Stimulated activated CD8-positive, alpha-beta memory T cell treated with anti-CD3 and anti-CD28 coated beads, Interleukin-2, amount 100 ng/mL, for 1 hour (primary cell): ENCODE measurements at places on chromosomes 7 and 10.

DNA sequence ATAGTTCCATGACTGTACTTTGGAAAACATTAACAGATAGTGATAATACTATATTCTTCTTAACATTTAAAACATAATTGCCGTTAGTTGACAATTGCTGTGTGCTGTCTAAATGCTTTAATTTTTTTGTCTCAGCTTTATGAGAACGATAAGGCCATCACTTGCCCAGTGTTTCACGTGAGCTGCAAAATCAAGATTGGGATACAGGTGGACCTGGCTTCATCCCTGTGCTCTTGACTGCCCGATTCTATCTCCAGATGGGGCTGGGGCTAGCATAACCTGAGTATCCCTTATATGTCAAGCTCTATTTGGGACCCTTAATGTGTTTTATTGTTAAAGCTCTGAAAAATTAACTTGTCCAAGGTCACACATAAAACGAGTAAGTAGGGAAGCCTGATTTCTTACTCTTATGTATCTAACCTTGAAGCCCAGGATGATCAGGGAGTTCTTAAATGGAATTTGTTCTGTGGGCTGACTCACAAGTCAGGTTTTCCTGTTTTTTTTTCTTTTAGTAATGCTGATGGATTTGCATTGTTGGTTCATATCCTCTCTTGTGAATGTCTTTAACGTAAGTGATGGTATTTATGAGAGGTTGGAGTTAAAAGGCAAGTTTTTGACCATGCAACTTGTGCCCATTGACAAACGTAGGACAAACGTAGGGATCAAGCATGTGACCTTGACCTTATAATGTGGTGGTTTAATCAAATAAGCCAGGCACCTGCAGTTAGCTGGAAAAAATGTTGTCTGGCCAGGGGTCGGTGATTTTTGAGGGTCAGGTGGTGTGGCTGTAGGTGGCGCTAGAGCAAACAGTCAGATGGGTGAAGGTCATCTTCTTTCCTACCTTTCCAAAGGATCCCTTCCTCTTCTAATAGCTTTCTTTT lies 3.6 kb downstream of the PRKAR2B start:
- DNase-seq = no peak

DNA sequence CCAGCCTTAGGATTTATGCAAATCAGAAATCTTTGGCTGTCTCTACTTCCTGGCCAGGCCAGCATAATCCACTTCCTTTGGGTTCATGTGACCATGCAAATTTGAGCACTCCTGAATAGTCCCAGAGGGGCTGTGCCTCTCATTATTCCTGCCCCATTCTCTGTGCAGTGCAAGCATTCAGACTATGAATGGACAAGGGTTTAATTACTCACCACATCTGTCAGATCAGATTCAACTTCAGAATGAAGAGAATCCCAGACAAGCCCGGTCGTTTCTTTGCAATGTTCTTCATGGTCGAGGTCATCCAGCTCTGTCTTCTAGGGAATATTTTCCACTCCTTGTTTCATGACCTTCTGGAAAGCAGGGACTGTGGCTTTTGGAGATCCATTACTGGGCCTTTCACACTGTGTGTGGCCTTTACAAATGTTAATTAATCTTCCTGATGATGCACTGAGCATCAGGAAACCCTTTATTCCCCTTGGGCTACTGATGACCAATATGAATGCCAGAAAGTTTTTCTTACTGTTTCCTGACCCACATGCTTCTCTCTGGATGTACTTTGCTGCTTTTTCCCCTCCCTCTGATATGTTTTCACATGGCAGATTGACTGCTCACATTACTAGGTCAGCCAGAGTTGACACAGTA lies 217.6 kb upstream of the TCF7L2 start:
- DNase-seq = no peak

DNA sequence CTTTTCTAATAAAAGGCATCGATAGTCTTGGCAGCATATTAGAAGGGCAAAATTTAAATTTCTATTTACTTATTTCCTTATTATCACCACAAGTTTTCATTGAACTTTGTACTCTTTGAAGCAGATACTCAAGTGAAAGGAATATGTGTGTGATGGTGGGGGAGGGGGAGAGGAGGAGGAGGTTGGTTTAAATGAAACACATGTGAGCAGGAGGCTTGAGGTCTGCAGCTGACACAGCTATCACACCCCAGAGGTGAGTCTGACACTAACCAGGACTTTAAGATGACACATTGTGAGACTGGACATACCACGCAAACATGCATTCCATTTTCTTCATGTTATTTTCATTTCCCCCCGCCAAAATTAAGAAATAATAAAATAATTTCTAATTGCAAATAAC lies 63.3 kb downstream of the CTTNBP2 start:
- no peak for DNase-seq

- DNase-seq = no peak
Measured at GRCh38 chr10:126948355-126949160, 43.3 kb downstream of the DOCK1 start.

DNA sequence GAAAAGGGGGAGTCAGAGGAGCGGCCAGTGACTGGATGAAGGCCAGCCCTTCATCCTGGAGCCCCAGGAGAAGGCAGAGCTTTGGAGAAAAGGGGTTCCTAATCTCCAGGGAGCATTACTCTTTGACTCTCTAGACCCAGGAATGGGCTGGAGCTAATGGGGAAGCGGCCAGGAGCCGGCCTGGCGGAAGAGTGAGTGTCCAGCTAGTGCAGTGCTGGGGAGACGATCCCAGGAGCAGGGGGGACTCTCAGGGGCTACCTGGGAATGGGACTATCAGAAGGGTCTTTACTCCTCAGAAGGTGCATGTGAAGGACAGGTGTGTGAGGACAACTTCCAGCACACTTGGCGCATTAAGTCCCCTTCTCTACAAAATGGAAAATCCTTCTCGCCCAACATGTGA lies 2.4 kb upstream of the PAX2 start:
- no peak for DNase-seq

DNA sequence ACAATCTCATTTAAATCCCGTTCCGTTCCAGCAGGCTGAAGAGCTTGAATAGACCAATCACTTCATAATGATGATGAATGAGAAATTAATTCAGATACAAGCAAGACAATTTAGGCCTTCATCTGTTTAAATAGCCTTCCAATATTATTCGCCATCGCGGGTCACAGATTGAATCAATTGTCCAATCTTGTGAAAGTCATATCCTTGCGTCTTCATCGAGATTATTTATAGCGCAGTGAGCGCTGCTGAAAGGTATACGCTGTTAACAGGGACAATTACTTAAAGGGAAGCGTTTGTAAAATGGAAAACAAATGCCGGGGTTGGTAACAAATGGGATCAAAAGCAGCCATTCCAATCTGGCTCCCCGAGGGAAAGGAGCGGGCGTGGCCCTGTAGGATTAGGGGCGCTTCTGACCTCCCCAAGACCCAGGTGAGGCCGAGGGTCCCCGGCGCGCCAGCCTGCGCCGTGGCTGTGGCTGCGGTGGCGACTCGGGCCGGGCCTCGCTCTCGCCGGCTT lies 8.6 kb downstream of the EVX1 start:
- DNase-seq = no peak

- no peak for DNase-seq
Measured at GRCh38 chr7:135215698-135216097, 4.4 kb upstream of the WDR91 start.

DNA sequence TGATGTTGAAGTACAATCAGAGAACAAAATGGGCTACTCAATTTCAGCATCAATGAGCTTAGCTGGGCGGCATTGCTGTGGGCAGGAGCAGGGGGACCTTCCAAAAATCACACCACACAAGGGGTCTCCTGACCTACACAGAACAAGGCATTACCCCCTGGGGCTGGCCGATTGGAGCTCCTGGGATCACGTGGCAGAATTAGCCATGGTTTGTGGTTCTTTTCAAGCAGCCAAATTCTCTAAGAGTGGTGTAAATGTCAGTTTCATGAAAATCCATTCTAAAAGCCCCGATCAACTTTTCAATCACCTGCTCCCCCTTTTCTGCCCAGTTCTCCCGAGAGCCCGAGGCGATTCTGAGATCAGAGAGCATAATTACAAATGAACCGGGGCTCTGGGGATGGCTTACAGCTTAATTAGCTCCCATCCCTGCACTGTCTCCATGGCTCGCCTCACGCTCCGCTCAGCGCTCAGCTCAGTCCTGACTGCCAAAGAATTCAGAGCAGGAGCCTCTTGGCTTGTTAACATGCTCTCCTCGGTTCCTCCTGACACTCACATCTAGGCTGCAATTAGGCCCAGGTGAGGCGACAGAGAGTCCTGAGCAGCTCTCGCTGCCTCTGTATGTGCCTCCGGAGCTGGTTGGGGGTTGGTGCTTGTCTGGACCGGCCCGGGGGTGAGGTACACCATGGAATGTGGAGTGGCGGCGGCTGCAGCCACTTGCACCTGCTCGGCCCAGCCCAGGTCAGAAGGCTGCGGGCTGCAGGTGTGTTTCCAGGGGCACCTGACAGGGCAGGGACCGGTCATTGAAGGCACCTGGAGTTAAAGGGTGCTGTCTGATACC lies 111.8 kb downstream of the WDR11 start:
- no peak for DNase-seq

- DNase-seq = no peak
Measured at GRCh38 chr7:132574223-132574622, 2.0 kb downstream of the PLXNA4 start.

DNA sequence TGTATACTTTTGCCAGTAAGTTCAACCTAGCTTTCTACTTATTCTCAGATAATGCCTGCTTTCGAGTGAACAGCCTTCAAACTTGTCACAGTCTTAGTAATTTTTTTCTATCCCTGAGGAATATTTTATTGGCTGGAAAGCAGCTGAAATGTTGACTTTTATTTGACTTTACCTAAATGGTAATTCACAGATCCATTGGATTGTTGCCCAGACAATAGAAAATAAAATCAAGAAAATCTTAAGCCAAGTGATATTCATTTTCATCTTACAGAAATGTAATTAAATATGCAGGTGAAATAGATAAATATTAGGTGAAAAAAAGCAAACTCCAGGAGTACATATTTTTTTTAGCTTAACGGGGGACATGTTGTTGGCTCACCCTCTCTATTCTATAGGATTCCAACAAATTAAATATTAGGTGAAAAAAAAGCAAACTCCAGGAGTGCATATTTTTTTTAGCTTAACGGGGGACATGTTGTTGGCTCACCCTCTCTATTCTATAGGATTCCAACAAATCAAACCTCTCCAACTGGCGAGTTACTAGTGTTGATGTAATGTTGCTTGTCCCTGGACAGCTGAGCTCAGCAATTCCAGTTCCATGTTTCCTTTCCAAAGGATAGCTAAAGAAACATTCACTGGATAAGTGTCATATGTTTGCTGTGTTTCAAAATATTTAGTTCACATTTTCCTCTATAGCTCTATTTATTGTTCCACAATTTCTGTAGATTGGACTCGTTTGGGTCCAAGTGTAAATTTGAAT lies 4.2 kb downstream of the TMEM26 start:
- no peak for DNase-seq

- no peak for DNase-seq
Measured at GRCh38 chr7:69243016-69243415, 355.3 kb upstream of the AUTS2 start.

- DNase-seq = no peak
Measured at GRCh38 chr7:153588586-153588985, 463.6 kb upstream of the DPP6 start.

GRCh38 chr7:92831716-92832533 lies 4.4 kb downstream of the CDK6 start:
- no peak for DNase-seq

DNA sequence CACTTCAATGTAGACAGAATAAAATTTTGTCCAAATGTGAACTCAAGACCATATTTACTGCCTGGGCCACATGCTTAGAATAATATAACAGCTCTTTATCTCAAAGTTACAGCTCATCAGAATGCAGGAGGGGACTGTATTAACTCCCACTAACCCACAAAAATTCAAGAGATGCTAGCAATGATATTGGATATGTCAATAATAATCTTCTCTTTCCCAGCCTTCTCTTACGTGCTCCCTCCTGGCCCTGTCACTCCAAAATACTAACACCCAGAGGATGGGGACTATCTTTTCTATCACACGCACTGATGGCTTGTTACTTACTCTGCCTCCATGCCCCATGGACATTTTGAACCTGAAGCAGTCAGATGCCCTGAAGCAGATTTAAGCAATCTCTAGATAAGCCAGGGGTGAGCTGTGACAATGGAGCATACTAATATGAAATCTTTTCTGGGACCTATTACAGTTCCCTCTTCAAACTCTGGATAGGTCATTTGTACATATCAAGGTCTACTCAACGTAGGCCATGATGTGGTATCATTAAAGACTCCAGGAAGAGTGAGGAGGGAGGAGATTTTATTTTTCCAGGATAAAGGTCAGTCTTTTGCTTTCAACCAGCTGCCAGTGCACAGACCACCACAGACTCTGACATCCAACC lies 803.0 kb downstream of the GRM8 start:
- no peak for DNase-seq

DNA sequence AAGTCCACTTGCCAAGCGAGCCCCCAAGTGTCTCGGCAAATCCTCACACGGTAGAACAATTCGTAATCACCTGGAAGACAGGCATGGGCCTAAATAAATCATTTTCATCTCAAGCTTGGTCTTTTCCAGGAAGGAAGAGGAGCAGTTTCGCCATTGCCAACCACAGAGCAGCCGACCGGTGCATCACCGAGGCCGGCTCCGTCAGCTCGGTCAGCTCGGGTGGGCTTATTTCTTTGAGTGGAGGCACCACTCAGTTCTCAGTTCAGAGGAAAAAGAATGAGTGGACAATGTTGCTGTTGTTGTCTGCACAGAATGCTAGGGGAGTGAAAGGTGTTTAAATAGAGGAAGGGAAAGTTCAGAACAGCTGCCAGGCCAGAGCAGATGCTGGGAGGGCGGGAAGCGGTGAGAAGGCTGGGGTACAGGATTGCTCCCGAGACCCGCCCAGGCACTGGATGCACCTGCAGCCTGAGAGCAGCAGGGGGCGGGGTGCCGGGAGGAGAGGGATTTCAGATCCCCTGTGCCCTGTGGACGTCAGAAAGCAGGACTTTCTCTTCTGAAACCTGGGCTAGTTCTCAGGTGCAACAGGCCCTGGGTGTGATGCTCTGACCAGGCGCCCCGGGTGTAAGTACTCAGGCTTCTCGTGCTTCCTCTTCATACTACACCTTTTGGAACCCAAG lies 17.7 kb upstream of the IGFBP3 start:
- no peak for DNase-seq
